Activated CD4-positive, CD25-positive, alpha-beta regulatory T cell treated with anti-CD3 and anti-CD28 coated beads, Interleukin-2, amount 50 U/mL, for 72 hours (primary cell): ENCODE measurements at places on chromosomes 11 and 22.

- no peak for DNase-seq
Observed at GRCh38 chr11:91956711-91957110, 267.9 kb upstream of the FAT3 start.

- no peak for DNase-seq
Observed at GRCh38 chr22:20176421-20177085, 25.7 kb upstream of the CCDC188 start.

DNA sequence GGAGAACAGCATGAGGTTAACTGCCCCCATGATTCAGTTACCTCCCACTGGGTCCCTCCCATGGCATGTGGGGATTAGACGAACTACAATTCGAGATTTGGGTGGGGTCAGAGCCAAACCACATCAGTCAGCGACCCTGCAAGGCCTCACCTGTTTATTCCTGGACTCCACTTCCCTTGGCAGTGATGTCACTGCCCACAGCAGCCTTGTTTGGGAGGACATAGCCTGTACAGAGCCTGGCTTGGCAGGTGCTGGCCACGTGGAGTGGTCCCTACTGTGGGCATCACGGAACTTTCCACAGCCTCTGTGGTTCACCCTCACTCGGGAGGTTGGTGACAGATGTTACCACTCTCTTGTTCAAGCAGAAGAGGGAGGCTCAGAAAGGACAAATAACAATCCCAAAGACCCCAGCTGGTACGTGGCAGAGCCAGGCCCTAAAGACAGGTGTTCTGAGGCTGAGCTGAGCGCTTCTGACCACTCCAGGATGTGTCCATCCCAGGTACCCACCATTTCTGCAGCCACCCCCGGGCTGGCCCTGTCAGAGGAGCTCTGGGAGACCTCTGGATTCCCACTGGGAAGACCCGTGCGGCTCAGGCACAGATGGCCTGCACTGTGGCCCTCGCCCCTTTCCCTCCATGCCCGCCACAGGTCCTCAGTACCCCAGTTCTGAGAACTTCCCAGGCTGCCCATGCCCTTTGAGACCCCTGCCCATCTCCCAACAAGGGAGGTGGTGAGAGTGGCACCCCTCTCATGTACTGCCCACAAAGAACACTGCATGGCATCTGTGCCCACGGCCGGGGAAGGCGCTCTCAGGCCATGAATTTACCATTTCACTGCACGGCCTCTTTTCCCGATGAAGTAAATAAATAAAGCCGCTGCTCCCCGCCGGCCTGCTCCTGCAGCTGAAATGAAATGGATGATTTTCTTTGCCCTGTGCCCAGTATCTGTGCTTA, 605.8 kb downstream of the TBC1D22A start:
- DNase-seq = peak; percentile 7

- no peak for DNase-seq
Observed at GRCh38 chr11:67429038-67429668, 859 bp downstream of the RPS6KB2 start.

- no peak for DNase-seq
Observed at GRCh38 chr11:71451596-71452198, 1.3 kb upstream of the NADSYN1 start.

DNA sequence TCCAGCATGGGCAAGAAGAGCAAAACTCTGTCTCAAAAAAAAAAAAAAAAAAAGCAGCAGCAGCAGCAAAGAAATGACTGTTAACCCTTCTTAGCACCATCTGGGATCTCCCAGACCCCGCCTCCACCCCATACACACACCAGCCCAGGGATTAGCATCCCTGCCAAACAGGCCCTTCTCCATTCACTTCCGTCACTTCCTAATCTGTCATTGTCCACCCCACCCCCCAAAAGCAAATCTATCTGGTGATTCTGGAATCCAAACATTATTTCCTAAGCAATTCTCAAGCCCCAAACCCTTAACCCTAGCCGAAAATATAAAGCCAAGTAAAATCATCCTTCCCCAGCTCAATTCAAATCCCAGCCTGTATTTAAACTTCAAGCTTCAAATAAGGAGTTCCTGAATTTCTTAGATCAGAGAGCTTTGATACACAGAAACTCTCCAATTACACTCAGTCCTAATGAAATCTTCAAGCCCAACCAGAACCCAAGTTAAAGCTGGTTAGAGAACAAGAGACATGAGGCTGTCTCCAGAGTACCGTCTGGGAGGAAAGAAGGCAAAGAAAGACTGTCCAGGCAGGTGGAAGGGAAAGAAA, 6.0 kb upstream of the AHNAK start:
- DNase-seq = no peak

- DNase-seq = no peak
Observed at GRCh38 chr11:1370186-1371025, 19.3 kb upstream of the BRSK2 start.

DNA sequence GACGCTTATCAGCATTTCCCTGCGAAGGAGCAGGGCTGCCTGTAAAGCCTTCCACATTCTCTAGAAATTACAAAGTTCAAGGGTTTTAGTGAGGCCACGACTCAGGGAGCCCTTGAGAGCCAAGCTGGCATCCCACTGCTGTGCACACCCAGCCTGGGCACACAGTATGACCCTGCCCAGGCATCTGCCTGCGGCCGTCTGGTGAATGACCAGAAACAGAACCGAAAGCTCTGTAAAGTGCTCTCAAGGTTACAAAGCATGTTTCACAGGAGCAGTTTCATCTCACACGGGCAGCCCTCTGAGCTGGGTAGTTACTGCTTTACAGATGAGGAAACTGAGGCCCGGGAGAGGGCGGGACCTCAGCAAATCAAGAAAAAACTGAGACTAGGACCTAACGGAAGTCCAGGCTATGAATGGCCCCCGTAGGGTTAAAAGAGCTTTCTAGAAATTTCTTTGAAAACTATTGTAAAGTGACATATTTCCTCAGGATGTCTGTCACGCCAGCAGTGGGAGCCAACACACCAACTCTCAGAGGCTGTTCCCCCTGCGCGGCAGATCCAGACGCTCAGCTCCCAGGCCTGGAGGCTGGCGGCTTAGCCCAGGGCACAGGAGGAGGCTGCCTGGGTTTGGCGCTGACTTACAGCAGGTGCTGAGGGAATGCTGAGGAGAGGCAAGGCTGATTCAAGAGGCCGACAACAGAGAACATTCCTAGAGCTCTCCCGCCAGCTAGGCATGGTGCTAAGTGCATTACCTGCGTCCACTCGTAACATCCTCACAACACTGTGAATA, 7.7 kb upstream of the TCF20 start:
- no peak for DNase-seq

GRCh38 chr22:29044657-29045176, 16.9 kb downstream of the C22orf31 start:
- no peak for DNase-seq

DNA sequence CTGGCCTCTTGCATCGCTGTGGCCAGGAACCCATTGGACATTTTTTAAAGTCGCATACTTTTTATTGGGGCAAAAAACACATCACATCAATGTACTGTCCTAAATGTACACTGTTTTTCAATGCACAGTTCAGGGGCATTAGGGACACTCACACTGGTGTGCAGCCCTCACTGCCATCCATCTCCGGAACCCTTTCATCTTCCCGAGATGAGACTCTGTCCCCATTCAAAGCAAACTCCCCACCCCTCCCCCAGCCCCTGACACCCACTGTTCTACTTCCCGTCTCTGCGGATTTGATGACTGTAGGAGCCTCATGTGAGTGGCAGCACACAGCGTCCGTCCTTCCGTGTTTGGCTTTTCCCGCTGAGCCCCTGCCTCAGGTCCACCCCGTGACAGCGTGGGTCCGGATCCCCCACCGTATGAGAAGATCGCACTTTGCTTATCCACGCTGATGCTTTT, 41.8 kb upstream of the TH start:
- no peak for DNase-seq

GRCh38 chr22:47547881-47548650, 785.6 kb downstream of the TBC1D22A start:
- DNase-seq = no peak
